ENCODE measurements at places on chromosomes 7 and 10.

- no peak within 1 kb of the TSS for H3K4me3 ChIP-seq
- no peaks in the 10 kb centered on the region for H3K36me3 ChIP-seq
- H3K27ac ChIP-seq = no peak within 1 kb of the TSS
- no peak for DNase-seq
These were observed at the start of gene THSD7A for GRCh38 chr7:11831736-11832495. THSD7A (minus strand) TSS chr7:11832198; CDS start chr7:11831946, 252 bp downstream.

DNA sequence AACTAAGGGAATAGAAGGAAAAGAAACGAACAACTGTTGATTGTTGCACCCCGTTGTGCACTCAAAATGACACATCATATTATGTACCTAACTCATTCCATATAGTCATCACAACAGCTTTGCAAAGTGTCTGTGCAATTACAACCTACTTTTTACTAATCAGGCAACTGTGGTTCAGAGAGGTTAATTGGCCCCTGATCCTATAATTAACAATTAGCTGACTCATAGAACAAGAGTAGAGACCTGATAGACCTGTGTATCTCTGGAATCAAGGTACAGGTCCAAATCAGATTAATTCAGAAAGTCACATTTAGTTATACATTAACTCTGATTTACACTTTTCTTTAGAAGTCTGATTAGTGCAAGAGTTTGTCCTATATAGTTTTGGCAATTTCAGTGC lies 122.5 kb upstream of the CDK13 start:
- H3K4me1 ChIP-seq = no peaks in the 10 kb centered on the region
- no peak overlapping the region for H3K27ac ChIP-seq
- H3K4me3 ChIP-seq = no peak overlapping the region
- H3K27me3 ChIP-seq = peaks cover 26% of the 10 kb centered on the region
- H3K36me3 ChIP-seq = no peaks in the 10 kb centered on the region

DNA sequence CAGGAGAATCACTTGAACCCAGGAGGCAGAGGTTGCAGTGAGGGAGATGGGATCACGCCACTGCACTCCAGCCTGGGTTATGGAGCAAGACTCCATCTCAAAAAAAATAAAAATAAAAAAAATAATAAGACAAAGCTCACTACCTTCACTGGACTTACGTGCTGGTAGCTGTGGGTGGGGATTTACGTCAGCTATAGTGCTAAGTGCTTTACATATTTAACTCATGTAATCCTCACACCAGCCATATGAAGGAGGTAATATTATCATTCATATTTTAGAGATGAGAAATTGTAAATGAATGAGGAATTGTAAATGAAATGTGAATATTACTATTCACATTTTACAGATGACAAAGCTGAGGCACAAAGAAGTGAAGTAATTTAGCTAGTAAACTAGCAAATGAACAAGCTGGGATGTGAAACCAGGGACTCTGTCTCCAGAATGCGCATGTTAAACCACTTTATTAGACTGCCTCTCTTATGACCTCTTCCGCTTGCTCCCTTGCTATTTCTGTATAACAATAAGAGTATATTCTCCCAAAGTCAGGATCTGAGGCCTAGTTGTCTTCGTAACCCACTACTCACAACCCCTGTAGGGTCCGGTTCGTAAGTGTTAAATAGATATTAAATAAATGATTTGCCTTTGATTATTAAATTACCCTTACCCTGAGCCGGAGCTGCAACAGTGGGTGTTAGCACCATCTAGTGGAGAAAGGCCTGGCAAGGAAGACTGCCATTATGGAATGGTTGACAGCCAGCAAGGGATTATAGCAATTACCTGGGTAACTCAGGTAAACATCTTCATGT lies 70.2 kb downstream of the HTR7 start:
- H3K36me3 ChIP-seq = no peaks in the 10 kb centered on the region
- DNase-seq = no peak
- no peaks in the 10 kb centered on the region for H3K27me3 ChIP-seq
- no peaks in the 10 kb centered on the region for H3K4me1 ChIP-seq
- no peak overlapping the region for H3K4me3 ChIP-seq

DNA sequence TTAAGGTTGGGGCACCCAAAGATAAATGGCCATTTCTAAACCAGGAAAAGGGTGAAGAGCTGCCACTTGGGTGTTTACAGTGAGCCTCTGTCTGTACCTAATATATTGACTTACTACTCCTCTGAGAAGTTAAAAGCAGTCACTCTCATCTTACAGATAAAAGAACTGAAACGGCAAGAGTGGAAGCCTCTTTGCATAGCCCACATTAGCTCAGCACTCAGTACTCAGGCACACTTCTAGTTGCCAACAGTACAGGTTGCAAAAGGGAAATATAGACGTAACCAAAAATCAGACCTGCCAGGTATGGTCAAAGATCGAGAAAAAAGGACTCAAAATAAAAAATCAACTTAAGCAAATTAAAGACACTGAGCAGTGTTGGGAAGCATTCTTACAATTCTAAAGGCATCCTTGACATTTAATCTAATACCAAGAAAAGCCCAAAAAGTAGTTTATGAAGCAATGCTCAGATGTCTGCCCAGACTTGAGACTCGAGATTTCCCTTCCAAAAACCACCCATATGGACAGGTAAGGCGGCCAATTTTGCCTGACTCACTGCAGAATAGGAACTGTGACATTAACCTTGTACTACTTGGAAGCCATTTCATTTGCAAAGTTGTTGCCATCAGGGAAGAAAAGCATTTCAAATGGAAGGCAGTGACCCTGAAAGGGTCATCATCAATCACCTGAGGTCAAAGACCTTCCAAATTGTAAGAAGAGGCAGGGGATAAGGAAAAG lies 139.3 kb downstream of the SLC25A13 start:
- no peak overlapping the region for H3K27ac ChIP-seq
- H3K4me3 ChIP-seq = no peak overlapping the region
- H3K36me3 ChIP-seq = peaks cover 19% of the 10 kb centered on the region
- DNase-seq = no peak
- H3K4me1 ChIP-seq = no peaks in the 10 kb centered on the region
- H3K27me3 ChIP-seq = no peaks in the 10 kb centered on the region

- H3K36me3 ChIP-seq = peaks cover 2% of the 10 kb centered on the region
- H3K27me3 ChIP-seq = no peaks in the 10 kb centered on the region
- no peak for DNase-seq
- H3K4me3 ChIP-seq = no peak overlapping the region
- H3K27ac ChIP-seq = no peak overlapping the region
These were observed 103.2 kb upstream of the GJD4 start for GRCh38 chr10:35501923-35502322.
